ENCODE measurements at places on chromosomes 16 and 17. TPM values are rescaled to one million over a fixed set of nuclear protein-coding genes. Genes with fewer than 3 reads are reported as not detected.

GRCh38 chr16:35208001-35208935, 1748.9 kb downstream of the TP53TG3F start:
- H3K4me3 ChIP-seq, result no peak overlapping the region
- no peak for DNase-seq
- H3K27ac ChIP-seq, result no peak overlapping the region
- H3K36me3 ChIP-seq, result no peaks in the 10 kb centered on the region

DNA sequence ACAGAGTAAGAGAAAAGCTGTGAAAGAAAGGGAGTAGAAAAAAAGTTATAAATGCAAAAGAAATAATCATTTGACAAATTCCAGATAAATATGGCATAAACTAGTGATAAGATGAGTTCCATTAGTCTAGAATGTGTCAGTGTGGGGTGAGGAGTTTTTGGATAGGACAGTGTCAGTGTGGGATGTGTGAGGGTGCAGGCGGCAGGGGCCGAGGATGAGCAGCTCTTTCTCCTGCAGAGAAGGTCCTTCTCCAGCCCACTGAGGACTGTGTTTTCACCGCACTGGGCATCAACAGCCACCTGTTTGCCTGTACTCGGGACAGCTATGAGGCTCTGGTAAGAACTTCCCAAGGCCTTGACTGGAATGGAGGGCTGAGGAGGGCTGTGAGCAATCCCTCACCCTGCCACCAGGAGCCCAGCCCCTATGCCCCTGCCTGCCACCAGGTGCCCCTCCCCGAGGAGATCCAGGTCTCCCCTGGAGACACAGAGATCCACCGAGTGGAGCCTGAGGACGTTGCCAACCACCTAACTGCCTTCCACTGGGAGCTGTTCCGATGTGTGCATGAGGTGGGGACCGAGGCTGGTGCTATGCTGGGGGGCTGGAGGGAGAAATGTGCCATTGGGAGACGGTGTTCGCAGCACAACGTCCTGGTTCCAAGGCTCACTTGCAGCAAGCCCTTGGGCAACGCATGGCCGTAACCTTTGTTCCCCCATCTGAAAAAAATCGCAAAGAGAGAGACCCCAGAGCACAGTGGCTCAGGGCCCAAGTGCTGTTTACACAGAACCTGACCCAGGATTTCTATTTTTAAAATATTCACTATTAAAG, 13.1 kb downstream of the RAPGEFL1 start:
- H3K36me3 ChIP-seq, result no peaks in the 10 kb centered on the region
- H3K4me1 ChIP-seq, result peaks cover 15% of the 10 kb centered on the region
- H3K4me3 ChIP-seq, result peak overlapping the region; percentile 94

DNA sequence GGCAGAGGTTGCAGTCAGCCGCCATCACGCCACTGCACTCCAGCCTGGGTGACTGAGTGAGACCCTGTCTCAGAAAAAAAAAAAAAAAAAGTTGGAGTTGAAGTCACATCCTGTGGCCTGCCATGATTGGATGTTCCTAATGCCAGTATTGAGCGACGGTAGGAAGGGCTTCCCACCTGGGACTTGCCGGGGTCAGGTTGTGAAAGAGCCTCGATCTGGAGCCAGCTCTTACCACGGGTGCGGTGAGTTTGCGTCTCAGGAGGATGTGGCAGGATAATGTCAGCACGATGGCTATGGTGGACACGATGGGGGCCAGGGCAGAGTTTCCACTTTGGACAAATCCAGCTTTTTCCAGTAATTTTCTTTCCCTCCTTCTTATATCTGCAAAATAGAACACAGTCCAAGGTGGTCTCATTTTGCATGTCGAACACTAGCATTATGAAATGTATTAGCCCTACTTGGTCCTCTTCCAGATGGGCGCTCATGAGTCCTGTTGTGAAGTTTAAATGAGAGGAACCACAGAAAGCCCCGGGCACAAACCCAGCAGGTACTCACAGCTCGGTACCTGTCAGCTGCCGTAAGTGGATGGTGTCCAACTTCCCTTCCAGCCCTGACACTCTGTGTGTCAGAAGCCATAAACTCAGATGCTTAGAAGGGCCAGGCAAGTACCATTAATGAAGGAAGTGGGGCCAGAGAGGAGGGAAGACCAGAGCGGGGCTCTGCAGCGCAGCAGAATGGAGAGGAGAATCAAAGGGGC, 22.2 kb downstream of the ABCC12 start:
- DNase-seq, result no peak
- H3K36me3 ChIP-seq, result no peaks in the 10 kb centered on the region
- no peak overlapping the region for H3K4me3 ChIP-seq
- no peaks in the 10 kb centered on the region for H3K4me1 ChIP-seq
- no peak overlapping the region for H3K27ac ChIP-seq
- H3K27me3 ChIP-seq, result peaks cover 6% of the 10 kb centered on the region

- no peak overlapping the region for H3K27ac ChIP-seq
- no peak overlapping the region for H3K4me3 ChIP-seq
- H3K36me3 ChIP-seq, result no peaks in the 10 kb centered on the region
- no peaks in the 10 kb centered on the region for H3K27me3 ChIP-seq
- no peak for DNase-seq
Observed at GRCh38 chr16:88839026-88839529, 17.7 kb downstream of the GALNS start.

DNA sequence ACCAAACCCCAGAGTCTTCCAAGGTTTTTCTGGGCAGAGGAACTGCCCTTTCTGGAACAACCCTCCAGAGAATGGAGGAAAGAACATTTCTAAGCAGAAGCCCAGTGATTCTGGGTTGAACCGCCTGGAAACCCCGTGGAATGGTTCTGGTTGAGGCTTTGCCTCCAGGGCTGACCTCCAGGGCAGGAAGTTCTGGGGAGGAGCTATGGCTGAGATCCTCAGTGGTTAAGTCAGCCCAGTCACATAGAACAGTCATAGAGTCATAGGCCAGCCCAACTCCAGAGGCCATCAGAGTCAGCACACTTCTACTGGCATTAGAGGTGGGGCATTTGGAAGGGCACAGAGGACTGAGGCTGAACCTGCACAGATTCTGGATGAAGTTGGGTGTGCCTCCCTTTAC, 65.9 kb downstream of the SPACA3 start:
- no peak overlapping the region for H3K27ac ChIP-seq
- no peaks in the 10 kb centered on the region for H3K4me1 ChIP-seq
- no peaks in the 10 kb centered on the region for H3K36me3 ChIP-seq

- H3K4me1 ChIP-seq, result no peaks in the 10 kb centered on the region
- no peak overlapping the region for H3K27ac ChIP-seq
- peaks cover 9% of the 10 kb centered on the region for H3K27me3 ChIP-seq
- H3K36me3 ChIP-seq, result no peaks in the 10 kb centered on the region
Observed at GRCh38 chr17:28503420-28503819, 2.7 kb upstream of the FOXN1 start.

DNA sequence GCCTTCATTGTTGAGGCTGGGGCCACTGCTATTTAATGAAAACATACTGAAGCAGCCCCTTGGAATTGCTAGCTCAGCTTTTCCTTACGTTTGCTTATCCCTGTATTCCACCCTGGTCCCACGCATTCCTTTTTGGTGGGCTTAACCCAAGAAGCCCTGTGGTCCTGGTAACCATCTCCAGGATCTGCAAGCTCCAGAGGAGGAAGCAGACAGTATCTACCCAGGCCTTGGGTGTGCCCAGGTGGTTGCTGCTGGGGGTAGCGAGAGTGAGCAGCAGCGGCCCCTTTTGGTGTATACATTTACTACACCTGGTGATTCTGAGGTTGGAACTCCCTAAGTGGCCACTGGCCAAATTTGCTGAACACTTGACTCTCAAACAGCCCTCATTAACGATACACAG, 97.7 kb downstream of the CBLN1 start:
- no peaks in the 10 kb centered on the region for H3K4me1 ChIP-seq
- no peak for DNase-seq
- no peaks in the 10 kb centered on the region for H3K27me3 ChIP-seq

DNA sequence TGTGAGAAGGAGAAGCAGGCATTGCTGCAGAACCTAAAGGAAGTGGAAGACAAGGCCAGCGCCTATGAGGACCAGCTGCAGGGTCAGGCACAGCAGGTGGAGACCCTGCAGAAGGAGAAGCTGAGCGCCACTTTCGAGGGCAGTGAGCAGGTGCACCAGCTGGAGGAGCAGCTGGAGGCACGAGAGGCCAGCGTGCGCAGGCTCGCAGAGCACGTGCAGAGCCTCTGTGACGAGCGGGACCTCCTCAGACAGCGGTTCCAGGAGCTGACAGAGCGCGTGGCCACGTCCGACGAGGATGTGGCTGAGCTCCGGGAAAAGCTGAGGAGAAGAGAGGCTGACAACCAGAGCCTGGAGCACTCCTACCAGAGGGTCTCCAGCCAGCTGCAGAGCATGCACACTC, 41.5 kb downstream of the PLD6 start:
- no peak for DNase-seq
- H3K4me3 ChIP-seq, result no peak overlapping the region
- no peaks in the 10 kb centered on the region for H3K27me3 ChIP-seq

GRCh38 chr16:85374571-85374872, 238.6 kb upstream of the GSE1 start:
- H3K36me3 ChIP-seq, result no peaks in the 10 kb centered on the region
- no peak overlapping the region for H3K27ac ChIP-seq
- peaks cover 11% of the 10 kb centered on the region for H3K4me1 ChIP-seq

GRCh38 chr17:50151937-50152547, 1.6 kb upstream of the PPP1R9B start:
- H3K36me3 ChIP-seq, result peaks cover 27% of the 10 kb centered on the region
- peak overlapping the region; percentile 95 for H3K27ac ChIP-seq
- peak; percentile 73 for DNase-seq

GRCh38 chr17:67322042-67322787, 44.2 kb downstream of the PSMD12 start:
- peaks cover 2% of the 10 kb centered on the region for H3K27me3 ChIP-seq
- no peaks in the 10 kb centered on the region for H3K4me1 ChIP-seq
- H3K36me3 ChIP-seq, result no peaks in the 10 kb centered on the region
- no peak overlapping the region for H3K4me3 ChIP-seq

DNA sequence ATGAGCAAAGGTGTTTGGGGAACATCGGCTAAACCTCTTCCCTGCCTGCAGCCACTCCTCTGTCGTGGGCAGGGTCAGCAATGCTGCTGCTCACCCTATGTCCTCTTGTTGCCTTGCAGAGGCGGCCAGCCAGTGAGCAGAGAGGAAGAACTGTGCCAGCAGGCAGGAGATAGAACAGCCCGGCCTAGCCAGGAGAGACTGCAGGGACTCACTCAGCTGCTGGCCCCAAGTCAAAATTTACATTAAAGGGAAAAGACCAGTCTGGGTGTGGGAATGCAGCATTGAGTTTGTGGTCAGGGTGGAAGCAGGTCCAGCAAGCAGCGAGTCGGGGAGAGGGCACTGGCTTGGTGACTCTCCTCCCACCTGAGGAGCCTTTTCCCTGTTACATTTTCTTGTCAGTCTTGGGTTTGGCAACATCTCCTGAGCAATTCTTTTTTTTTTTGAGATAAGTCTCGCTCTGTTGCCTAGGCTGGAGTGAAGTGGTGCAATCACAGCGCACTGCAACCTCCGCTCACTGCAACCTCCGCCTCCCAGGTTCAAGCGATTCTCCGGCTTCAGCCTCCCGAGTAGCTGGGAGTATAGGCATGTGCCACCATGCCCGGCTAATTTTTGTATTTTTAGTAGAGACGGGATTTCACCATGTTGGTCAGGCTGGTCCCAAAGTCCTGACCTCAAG, 22.7 kb downstream of the LIG3 start:
- peaks cover 41% of the 10 kb centered on the region for H3K36me3 ChIP-seq
- no peak overlapping the region for H3K4me3 ChIP-seq
- DNase-seq, result no peak
- no peak overlapping the region for H3K27ac ChIP-seq
- H3K27me3 ChIP-seq, result no peaks in the 10 kb centered on the region
- H3K4me1 ChIP-seq, result peaks cover 5% of the 10 kb centered on the region

GRCh38 chr17:21173543-21173942, 40.4 kb downstream of the TMEM11 start:
- H3K4me1 ChIP-seq, result peaks cover 14% of the 10 kb centered on the region
- no peaks in the 10 kb centered on the region for H3K36me3 ChIP-seq
- H3K4me3 ChIP-seq, result no peak overlapping the region
- no peak for DNase-seq
- no peaks in the 10 kb centered on the region for H3K27me3 ChIP-seq

- H3K4me3 ChIP-seq, result no peak overlapping the region
- peaks cover 72% of the 10 kb centered on the region for H3K4me1 ChIP-seq
- DNase-seq, result no peak
Observed at GRCh38 chr17:82202981-82203380, 9.7 kb downstream of the CCDC57 start.

DNA sequence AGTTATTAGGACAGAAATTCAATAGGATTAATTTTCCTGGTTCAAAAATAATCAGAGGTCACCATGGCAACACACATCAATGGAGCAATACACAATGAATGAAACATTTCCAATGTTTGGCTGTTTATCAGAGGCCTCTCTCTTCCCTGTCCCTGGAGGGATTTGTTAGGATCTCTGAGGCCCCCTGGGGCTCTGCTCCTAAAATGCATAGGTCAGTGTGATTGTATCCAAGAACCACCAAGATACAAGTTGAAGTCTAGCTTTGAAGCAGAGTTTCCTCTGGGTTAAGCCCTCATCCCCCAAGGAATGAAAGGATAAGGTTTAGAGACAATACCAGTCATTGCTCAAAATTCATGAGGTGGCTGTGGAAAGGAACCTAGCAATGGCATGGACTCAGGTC, 561.2 kb upstream of the C16orf82 start:
- H3K27ac ChIP-seq, result no peak overlapping the region
- no peaks in the 10 kb centered on the region for H3K4me1 ChIP-seq
- H3K4me3 ChIP-seq, result no peak overlapping the region

- no peaks in the 10 kb centered on the region for H3K4me1 ChIP-seq
- peaks cover 5% of the 10 kb centered on the region for H3K27me3 ChIP-seq
- no peak overlapping the region for H3K4me3 ChIP-seq
- H3K36me3 ChIP-seq, result no peaks in the 10 kb centered on the region
- no peak for DNase-seq
- no peak overlapping the region for H3K27ac ChIP-seq
Observed at GRCh38 chr16:80273635-80274538, 266.9 kb upstream of the DYNLRB2 start.

The SREBF1 gene
- total RNA-seq, result 186 TPM

The BEAN1 gene
- total RNA-seq, result not detected

The P2RX1 gene
- 0.65 TPM for total RNA-seq

The RSKR gene
- total RNA-seq, result 19.7 TPM

The TP53TG3B gene
- not detected for total RNA-seq

The PDE6G gene
- 10.9 TPM for total RNA-seq

The TBC1D3E gene
- not detected for total RNA-seq

The SLC52A1 gene
- 0.65 TPM for total RNA-seq

The CBFB gene
- 238 TPM for total RNA-seq

Data from activated CD4-positive, alpha-beta memory T cell treated with anti-CD3 and anti-CD28 coated beads, Interleukin-2, amount 10 ng/mL, durations not matched to agents 7 days and 5 days (primary cell).